MCF 10A (cell line): ENCODE measurements at places on chromosomes 6 and 20.
A peak's percentile ranks its signal among the peaks of the same experiment; 100 is the strongest.

DNA sequence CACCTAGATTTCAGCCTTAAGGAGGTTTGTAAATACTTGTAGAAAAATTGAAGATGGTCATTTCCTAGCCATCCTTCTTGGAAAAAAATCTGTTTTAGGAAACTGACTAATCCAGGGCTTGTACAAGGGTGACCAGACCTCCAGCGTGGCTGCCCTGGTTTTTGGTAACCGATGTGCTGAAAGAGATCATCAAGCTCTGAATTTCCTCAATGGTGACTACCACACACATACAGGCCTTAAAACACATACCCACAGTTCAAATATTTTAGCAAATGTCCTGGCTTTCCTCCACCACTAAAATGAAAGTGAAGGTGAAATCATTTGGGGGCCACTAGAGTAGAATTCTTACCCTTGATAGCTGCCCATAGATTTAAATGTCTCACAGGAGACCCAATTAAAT, 215.3 kb upstream of the SUPT3H start:
- no peak for DNase-seq

- DNase-seq = no peak
These were observed 22.8 kb downstream of the DCBLD1 start for GRCh38 chr6:117505311-117505710.

- peak; percentile 86 for DNase-seq
These were observed 31.3 kb downstream of the TRMT6 start for GRCh38 chr20:5918856-5919625.

DNA sequence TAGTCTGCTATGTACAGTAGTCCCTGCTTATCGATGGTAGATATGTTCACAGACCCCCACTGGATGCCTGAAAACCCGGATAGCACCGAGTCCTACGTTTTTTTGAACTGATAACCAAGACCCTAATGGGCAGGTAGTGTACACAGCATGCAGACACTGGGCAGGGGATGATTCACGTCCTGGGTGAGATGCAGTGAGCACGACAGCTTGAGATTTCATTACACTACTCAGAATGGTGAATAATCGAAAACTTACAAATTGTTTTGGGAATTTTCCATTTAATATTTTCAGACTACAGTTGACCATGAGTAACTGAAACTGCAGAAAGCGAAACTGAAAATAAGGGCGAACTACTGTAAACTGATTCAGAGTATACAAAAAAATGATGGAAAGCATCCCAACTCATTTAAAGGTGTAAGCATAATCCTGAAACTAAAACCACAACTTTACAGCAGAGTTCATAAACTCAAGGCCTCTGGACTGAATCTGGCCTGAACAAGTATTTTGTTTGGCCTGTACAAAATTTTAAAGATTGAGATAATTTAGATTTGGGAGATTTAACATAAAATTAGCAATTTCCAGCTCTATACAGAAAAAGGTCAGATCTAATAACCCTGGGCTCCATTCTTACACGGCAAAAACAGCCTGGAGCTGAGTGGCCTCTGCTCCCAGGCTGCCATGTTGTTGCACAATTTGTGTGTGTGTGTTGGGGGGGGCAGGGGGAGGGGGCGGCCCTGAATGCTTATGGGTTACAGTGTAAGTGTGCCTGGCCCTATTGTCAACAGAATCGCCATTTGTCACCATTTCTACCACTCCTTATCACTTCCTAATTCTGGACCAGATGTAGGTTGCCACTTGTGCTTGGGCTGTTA, 34.9 kb downstream of the RNF24 start:
- peak; percentile 48 for DNase-seq

DNA sequence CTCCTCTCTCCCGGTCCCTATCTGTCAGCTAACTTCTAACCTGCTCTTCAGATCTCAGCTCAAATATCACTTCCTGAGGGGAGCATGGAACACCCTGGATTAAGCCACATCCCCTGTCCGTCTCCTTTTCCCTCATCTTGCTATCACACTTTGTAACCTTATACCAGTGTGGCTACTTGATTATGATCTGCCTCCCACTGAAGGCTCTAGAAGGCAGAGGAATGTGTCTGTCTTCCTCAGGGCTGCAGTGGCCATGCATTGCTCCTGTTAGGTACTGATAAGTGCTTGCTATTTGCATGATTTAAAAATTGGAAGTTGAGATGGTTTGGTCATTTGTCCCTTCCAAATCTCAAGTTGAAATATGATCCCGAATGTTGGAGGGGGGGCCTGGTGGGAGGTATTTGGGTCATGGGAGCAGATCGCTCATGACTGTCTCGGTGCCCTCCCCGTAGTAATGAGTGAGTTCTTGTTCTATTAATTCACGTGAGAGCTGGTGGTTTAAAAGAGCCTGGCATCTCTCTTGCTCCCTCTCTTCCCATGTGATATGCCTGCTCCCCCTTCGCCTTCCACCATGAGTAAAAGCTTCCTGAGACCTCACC, 71.4 kb downstream of the PLCB4 start:
- DNase-seq = no peak

- peak; percentile 6 for DNase-seq
These were observed 24.4 kb downstream of the ARG1 start for GRCh38 chr6:131597446-131597845.

DNA sequence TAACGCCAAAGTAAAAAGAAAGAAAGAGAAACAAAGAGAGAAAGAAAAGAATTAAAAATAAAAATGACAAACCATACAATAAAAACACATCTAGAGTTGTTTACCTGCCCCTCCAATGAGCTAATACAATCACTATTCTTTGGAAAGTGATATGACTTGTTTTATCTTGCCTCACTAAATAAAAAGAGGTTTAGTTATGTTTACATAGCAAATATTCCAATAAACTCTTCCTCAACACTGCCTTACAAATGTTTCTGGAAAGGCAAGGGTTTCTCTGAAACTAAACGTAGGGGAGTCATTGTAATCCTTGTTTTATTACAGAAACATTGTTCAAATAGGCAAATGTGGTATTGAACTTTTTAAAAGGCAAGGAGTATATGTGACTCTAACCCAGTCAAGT, 396.2 kb downstream of the EPM2A start:
- DNase-seq = no peak
